NCI-H1105 (cell line): ENCODE measurements at places on chromosomes 2 and 18.
A peak's percentile ranks its signal among the peaks of the same experiment; 100 is the strongest.

- no peak for DNase-seq
These were observed 22.6 kb upstream of the FAM117B start for GRCh38 chr2:202612145-202612544.

DNA sequence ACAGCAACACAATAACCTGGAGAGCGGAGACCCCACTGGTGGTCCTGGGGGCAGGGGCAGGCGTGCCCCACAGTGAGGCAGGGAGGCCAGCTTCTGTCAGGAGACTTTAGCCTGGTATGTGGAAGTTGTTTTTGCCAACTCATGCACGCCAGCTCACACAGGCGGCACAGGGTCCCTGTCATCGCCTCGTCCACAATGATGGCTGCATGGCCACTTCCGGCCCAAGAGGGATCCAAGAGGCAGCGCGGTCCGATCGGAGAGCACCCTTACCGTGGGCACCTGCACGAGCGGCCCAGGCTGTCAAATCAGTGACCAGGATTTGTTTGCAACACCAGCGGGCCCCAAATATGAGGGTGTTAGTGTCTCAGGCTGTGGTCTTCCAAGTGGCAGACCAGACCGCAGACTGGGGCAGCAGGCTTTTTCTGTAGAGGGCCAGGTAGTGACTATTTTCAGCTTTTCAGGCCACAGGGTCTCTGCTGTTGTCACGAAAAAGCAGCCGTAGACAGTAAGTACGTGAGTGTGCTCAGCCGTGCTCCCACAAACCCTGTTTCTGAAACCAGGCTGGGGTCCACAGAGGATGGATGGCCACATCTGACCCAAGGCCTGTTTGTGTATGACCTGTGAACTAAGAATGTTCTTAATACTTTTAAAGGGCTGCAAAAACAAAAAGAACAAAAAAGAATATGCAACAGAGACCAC is 21.2 kb downstream of the SNED1 start:
- DNase-seq: no peak

- DNase-seq: no peak
These were observed 82.7 kb downstream of the COL5A2 start for GRCh38 chr2:189096769-189097447.

- no peak for DNase-seq
These were observed 45.6 kb upstream of the RNU4ATAC start for GRCh38 chr2:121485039-121485438.

- DNase-seq: no peak
These were observed 60.6 kb downstream of the CYB5A start for GRCh38 chr18:74230922-74231714.

DNA sequence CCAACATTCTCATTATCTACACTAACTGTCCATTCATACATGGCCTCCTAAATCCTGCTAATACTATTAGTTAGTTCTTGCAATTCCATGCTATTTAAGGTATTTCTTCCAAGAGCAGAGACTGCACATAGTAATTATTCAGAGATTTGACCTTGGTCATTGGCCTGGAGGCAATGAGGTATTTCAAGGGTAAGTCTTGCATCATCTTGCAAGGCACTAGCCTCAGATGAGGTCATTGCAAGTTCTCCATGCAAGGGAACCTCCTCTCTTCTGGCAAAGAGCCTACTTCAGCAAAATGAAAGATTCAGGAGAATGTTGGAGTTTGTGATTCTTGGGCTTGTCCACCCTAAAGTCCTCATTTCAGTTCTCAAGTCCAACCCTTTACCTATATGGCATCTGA is 48.5 kb upstream of the IKZF2 start:
- no peak for DNase-seq

GRCh38 chr18:37563931-37564392 is 1.6 kb downstream of the CELF4 start:
- peak; percentile 40 for DNase-seq

DNA sequence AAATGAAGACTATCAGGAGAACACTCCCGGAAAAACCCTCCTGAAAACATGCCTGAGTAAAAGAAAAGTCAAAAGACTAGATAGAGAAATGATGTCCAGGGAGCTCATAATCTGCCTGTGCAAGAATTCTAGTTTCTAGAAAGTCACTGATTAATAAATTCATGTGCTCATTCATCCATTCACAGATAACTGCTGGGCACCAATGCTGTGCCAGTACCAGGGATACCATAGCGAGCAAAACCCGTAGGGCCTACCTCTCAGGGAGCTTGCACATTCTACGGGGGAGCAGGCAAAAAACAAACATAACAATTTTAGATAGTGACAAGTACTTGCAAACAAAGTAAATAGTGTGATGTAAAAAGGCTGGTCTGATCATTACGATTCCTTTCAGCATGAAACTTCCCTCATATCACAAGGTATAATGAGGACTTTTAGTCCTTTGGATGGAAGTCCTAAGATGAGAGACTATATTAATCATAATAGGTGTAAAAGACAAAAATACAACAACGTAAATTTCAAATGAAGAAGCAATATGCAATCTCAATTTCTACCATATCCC is 289.9 kb downstream of the AFF3 start:
- no peak for DNase-seq

- DNase-seq: no peak
These were observed 997 bp upstream of the TGIF1 start for GRCh38 chr18:3448838-3449511.

DNA sequence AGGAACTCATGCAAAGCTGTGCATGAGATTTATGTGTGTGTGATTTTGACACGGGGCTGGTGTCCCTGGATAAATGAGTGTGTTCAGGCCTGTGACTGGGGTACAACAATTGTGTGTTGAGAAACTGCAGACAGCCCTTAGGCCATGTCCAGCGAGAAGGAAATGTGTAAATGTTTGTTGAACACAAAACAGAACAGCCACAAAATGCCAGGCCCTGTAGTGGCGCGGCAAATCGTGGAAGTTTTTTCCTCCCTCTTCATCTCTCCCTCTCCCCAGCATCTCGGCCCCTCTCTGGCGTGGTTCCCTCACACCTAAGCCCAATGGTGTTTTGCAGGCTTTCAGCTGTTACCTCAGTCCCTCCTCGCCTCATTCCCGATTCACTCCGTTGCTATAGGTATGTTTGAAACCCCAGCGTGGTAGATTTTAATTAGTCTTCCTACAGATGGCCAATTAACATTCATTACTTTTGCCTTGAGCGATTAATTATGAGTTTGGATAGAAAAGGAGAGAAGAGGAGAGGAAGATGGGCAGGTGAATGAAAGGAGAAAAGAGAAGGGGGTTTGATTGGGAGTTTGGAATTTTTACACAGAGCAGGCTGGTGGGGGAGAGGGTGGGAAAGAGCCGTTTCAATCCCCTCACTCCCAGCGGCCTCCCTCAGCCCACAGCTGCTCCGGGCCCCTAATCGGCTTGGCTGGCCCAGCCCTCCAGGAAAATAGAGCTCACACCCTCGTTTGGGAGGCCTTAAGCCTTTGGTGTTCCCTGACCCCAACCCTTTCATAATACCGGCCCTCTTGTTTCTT is 10.8 kb downstream of the SPR start:
- no peak for DNase-seq

DNA sequence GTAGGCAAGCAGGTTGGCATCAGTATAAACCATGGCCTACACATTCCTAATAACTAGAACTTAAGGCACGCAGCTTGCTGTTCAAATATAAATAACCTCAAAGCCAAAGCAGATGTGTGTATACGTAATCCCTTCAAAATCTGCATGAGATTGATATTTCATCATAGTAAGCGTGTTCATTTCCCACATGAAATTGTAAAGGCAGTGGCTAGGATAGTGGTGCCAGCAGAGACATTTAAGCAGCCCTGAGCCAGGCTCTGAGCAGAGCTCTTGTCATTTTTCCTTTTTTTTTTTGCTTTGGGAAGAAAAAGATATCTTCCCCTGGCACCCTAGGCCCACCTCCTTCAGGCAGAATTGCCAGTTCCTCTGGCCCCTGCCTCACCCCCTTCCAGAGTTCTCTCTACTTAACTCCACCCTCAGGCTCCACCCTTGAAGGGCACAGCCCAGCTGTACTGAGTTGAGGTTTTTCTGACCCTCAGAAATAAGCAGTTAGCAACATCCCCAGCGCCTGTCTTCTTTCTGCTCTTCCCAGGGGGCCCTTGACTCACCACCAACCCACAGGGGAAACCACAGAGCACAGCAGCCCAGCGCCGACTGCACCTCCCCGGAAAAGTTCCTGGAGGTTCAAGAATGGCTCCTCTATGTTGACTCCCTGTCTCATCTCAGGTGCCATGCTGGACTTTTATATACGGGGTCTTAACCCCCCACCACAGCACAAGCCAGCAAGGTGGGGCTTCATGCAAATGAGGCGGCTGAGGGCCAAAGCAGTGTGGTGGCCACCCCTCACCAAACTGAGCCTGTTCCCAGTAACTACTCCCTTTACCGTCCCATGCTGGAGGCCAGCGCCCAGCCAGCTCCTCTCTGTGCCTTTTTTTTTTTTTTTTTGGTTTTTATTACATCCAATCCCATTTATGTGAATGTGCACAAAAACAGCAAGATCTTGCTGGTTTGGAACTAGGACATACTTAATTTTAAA is 84.7 kb downstream of the EHD3 start:
- no peak for DNase-seq
